Right forelimb (tissue), 1 donor: ENCODE measurements at places on chromosomes 5 and 9.

- no peak for DNase-seq
Measured at GRCh38 chr5:115557667-115558387, 13.3 kb upstream of the FEM1C start.

DNA sequence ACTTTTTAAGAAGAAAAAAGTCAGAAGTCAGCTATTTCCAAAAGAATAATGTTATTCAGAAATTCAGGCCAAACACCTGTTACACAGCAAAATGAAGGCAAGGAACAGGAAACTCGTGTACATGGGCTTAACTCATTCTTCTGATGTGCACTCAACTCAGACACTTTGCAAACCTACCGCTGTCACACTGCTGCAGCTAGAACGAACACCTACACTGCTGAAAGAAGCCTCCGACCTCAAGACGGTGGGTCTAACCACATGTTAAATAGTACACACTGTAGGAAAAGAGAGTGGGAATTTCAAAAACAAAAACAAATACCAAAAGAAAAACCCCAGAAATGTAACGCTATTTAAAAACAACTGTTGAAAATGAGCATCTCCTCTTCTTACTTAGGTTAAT is 384.5 kb downstream of the IRX1 start:
- DNase-seq: no peak

DNA sequence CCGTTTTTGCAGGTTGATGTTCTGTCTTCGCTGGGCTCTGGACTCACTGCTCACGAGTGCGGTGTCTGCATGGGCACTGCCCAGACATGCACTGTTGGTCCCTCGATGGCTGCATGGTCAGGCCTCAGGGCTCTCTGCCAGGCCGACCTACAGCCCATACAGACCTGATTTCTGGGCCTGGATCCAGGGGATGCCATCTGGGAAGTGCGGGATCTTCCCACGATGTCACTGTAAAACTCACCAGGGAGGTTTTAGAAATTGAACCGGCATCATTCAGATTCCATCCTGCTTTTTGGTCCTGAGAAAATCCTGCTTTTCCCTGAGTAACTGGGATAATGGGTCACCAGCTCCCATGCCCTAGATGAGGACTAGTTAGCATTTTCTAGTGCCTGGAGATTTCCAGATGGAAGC is 9.1 kb downstream of the S1PR3 start:
- DNase-seq: no peak

DNA sequence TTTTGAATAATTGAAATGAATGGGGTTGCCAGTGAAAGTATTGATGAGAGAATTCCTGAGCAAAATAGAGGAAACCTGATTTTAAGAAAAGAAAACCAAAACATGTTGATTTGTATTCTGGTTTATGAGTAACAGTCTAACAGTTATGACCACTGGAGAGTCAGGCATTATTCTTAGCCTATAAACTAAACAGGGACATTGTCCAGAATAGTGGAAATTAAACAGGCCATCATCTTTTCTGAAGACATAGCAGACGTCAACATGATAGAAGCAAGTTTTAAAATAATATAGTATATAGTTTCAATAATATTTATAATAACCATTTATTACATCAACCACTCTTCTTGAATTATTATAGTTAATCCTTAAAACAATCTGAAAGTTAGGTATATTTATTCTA is 178.3 kb upstream of the MPDZ start:
- DNase-seq: no peak

DNA sequence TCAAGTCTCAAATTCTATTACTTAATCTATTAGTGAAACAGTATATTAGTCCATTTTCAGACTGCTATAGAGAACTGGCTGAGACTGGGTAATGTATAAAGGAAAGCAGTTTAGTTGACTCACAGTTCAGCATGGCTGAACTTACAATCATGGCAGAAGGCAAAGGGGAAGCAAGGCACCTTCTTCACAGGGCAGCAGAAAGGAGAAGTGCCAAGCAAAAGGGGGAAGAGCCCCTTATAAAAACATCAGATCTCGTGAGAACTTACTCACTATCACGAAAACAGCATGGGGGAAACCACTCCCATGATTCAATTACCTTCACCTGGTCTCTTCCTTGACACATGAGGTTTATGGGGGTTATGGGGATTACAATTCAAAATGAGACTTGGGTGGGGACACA is 67.9 kb upstream of the CHSY3 start:
- no peak for DNase-seq

GRCh38 chr5:5708367-5708919 is 286.0 kb downstream of the ICE1 start:
- no peak for DNase-seq

- DNase-seq: peak; percentile 91
Measured at GRCh38 chr5:180090098-180090768, 18.7 kb upstream of the RNF130 start.

DNA sequence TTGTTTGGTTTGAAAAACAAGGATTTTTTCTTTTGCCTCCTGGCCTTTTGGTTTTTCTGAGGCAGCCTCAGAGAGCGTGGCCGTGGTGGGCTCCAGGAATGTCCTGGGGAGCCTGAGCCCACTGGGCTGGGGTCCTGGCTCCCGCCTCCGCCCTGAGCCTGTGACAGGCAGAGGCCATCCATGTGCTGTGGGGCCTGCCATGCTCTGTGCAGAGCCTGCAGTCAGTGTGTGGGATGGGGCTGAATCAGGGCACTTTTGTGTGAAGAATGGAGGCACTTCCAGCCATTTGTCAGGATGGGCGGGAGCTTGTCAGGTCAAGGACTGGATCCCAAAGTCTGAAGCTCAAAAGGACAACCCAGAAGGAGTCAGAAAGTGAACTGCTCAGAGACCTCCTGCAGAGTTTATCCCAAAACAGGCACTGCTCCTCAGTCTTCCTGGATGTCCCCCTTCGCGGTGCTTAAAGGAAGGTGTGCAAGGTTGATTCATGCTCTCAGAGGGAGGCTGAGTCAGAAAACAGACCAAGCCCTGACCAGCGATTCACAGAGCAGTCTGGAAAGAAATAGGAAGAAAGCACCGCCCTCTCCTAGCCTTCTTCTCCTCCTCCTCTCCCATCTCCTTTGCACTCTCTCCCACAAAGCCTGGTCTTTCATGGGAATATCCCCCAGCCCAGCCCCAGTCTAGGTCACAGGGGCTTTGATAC is 53.2 kb downstream of the MVB12B start:
- no peak for DNase-seq

DNA sequence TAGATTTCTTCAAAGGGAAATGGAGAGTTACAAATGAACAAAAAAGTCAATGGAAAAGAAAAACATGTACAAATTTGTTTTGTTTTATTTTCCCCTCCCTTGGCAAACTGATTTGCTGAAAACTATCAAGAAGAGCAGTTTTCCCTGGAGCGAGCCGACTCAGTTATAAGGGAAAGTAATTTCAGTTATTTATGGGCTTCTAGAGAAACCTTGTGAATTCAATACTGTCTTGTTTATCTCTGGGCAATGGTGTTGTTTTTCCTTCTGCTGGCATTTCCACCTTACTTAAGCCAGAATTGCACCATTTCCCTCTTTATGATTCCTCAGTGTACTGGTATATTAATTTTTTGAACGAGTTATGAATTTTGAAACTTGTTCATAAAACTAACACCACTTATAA is 1163.6 kb downstream of the CDH12 start:
- DNase-seq: no peak

- no peak for DNase-seq
Measured at GRCh38 chr9:136665111-136665703, 2.5 kb downstream of the EGFL7 start.

DNA sequence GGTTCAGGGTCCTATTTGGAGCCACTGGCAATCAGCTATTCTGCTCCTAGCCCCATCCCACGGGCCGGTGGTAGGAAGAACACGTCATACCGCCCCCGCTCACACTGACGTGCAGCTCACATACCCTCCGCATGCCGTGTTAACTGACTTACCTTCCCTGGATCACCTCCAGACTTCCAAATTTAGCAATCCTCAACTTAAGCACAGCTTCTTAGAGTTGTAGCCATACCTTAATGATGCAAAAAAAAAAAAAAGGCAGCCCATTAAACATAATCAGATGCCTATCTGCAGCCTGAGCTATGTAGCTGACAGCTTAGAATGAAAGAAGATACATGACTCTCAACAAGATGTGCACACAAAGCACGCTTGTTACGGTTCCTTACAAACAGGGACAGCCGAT is 93.0 kb downstream of the IRX2 start:
- DNase-seq: no peak

DNA sequence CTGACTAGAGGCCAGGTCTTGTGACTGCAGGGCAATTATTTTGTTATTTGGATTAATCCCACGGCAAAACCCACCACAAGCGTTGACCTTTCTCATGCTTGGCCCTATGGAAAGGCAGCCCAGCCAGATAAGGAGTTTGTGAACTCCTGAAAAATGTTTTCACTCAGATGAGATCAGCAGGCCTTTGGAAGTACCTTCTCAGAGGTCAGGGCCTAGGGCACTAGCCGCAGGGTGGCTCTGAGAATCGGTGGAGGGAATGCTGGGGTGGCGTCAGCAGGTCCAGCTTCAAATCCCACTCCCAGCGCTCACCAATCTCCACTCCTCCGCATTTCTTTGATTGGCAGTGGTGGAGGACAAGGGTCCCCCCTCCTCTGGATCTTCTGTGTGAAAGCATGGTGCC is 194.4 kb downstream of the GADD45G start:
- DNase-seq: no peak

- no peak for DNase-seq
Measured at GRCh38 chr9:73468716-73469115, 317.1 kb downstream of the ANXA1 start.

GRCh38 chr9:86659413-86660046 is 287.8 kb downstream of the GAS1 start:
- DNase-seq: no peak

- DNase-seq: no peak
Measured at GRCh38 chr5:66144834-66145390, 812 bp downstream of the SREK1 start.

GRCh38 chr5:123873846-123874245 is 361.9 kb downstream of the CSNK1G3 start:
- no peak for DNase-seq

- peak; percentile 79 for DNase-seq
Measured at GRCh38 chr9:127336506-127337352, 60.2 kb upstream of the SLC2A8 start.

DNA sequence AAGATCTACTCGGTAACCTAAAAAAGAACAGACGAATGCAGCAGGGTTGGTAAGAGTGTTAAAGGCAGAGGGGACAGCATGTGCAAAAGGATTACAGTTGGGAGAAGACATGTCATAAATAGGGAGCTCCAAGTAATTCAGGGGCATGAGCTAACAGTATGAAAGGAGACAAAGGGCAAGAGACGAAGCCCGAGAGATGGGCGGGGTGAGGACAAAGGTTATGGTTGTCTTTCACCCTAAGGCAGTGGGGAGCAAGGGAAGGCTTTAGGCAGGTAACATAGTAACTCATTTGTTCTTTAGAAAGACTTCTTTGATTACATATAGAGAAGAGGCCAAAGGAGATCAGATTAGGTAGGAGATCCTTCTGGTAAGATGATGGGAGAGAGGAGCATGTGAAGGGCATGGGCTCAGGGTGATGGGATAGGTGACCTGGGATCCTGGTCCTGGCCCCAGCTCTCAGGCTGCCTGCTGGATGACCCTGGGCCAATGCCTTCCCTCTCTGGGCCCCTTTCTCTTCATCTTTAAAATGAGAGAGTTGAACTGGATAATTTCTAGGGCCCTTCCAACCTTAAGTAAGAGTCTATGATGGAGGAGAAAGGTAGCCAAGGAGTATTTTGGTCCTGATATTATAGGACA is 19.5 kb downstream of the MORN5 start:
- no peak for DNase-seq

GRCh38 chr9:116934131-116934530 is 247.0 kb downstream of the TRIM32 start:
- no peak for DNase-seq

DNA sequence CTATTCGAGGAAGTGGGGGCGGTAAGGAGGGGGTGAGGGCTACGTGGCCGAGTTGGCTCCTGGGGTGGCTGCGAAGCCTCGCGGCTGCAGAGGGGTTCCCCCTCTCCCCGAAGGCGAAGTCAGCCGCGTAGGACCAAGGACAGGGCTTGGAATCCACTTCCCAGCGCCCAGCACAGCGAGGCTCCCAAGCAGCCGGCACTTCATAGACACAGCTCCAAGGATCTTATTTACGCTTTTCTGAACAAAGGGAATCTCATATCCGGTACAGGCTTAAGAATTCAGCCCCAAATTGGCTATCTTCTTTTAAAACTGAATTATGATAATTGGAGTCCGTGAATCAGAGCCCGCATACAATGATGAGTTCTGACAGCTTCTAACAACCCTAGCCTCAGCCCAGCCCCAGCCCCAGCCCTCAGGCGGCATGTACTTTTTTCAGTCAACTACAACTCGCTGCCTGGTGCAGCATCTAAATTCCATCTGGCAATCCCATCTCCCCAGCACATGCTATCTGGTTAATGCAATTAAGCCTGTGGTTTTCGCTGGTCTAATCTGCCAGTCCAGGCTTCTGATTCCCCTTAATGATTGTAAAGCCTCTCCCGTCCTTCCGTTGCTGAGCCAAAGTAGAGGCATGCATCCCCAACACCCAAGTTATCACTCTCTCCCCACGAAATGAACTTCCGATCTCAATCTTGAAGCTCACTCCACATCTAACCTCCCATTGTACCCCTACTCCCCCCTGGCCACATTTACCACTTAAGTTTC is 1.0 kb downstream of the ELAVL2 start:
- DNase-seq: peak; percentile 68

GRCh38 chr9:37639841-37640240 is 10.9 kb upstream of the FRMPD1 start:
- no peak for DNase-seq

- DNase-seq: no peak
Measured at GRCh38 chr5:160479926-160480325, 58.3 kb downstream of the PTTG1 start.

GRCh38 chr5:31965227-31965626 is 208.9 kb downstream of the GOLPH3 start:
- no peak for DNase-seq

DNA sequence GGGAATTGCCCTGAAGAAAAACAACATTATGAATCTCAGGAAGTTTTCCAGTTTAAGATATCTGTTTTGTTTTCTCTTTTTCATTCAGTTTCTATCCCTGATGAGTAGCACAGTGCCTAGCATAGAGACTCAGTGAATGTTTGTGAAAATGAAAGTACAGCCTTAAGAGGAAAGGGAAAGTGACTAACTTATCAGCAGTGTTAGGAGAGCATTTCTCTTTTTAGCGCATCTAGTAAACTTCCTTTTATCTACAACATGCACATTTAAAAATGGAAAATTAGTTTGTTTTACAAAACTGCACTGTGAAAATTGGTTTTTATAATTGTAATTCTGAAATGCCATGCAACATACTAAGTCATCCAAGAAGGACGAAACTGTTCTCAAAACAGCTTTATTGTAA is 110.8 kb downstream of the SMARCA2 start:
- no peak for DNase-seq

GRCh38 chr5:32859211-32859641 is 148.1 kb downstream of the NPR3 start:
- DNase-seq: no peak
